ENCODE measurements at places on chromosomes 7 and 10. TPM values are rescaled to one million over a fixed set of nuclear protein-coding genes. Genes with fewer than 3 reads are reported as not detected.
A peak's percentile ranks its signal among the peaks of the same experiment; 100 is the strongest.

DNA sequence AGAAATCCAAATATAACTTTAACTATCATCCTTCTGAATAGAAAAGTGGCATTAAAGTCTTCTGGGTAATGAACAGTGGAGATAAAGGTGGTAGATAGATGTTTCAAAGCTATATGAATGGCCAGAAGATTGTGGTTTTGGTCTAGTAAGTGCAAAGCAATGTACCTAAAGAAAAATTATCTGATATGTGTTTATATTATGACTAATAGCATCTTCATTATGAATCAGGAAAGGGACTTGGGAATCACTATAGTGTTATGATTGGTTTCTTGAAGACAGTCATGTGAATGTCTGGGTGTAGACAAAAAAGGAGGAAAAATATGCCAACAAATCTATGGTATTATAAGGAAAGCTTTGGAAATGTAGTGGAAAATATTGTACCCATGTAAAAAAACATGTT lies 3.0 kb downstream of the ZNF518A start:
- no peak for DNase-seq
- no peak overlapping the region for H3K27ac ChIP-seq
- peaks cover 2% of the 10 kb centered on the region for H3K27me3 ChIP-seq
- H3K4me1 ChIP-seq, result peaks cover 32% of the 10 kb centered on the region
- peaks cover 43% of the 10 kb centered on the region for H3K36me3 ChIP-seq
- no peak overlapping the region for H3K4me3 ChIP-seq

Gene LIPN
- total RNA-seq, result not detected

- peaks cover 38% of the 10 kb centered on the region for H3K4me1 ChIP-seq
- peaks cover 3% of the 10 kb centered on the region for H3K27me3 ChIP-seq
- no peaks in the 10 kb centered on the region for H3K36me3 ChIP-seq
- peak overlapping the region; percentile 44 for H3K27ac ChIP-seq
- DNase-seq, result no peak
Measured at GRCh38 chr10:70494536-70494935, 16.0 kb downstream of the PALD1 start.

DNA sequence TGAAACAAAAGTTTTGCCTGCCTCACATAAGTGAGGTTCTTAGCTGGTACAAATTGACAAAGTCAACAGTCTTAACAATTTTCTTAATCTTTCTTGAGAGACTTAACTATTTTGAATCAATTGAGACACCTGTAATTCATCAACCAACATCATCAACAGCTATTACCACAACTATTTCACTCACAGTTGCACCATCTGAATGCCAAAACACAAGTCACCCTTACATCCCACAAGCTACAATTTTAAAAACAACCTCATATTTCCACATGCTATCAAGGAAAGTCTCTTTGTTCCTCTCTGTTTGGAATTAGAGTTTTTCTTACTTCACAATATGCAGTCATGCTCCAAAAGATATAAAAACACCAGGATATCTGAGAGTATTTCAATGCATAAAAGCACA lies 4.9 kb downstream of the SMURF1 start:
- peaks cover 29% of the 10 kb centered on the region for H3K4me1 ChIP-seq
- H3K36me3 ChIP-seq, result peaks cover 10% of the 10 kb centered on the region
- H3K4me3 ChIP-seq, result no peak overlapping the region
- DNase-seq, result no peak
- no peak overlapping the region for H3K27ac ChIP-seq

Gene RSPH10B
- not detected for total RNA-seq

- H3K27ac ChIP-seq, result no peak overlapping the region
- no peak overlapping the region for H3K4me3 ChIP-seq
- H3K4me1 ChIP-seq, result no peaks in the 10 kb centered on the region
- H3K36me3 ChIP-seq, result no peaks in the 10 kb centered on the region
Measured at GRCh38 chr10:100872034-100872791, 40.5 kb upstream of the SLF2 start.

Gene HMX2
- total RNA-seq, result not detected

DNA sequence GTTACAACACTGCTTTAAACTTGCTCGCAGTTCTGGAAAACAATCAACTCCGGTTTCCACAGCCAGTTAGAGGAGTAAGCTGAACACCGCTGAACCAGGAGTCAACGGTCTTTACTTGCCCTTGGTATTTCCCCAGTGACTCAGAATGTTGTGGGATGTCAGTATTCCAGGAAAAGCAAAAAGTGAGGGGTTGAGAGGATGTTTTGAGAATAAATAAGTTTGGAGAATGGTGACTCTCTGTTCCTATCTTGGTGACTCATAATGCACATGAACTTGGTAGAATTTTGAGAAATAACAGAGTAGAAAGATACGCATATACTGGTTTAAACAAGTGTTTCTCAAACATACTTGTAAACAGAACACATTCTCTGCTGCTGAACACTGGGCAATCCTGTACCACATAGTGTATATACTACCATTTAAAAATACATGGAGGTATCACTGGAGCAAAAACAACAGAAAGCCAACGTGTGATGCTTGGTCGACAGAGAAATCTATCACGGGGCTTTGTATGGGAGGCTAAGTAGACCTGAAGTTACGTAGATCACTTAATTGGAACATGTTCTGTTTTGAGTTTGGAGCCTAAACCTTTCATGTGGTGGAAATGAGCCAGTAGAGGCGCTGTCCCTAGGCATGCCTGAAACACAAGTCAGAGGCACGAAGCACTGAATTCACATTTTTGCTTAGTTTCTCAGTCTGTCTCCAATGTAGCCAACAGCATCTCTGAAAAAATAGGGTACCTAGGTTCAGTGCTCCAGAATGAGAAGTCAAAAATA lies 534.3 kb downstream of the PARD3 start:
- no peak overlapping the region for H3K4me3 ChIP-seq
- H3K36me3 ChIP-seq, result no peaks in the 10 kb centered on the region
- peaks cover 6% of the 10 kb centered on the region for H3K4me1 ChIP-seq
- no peak overlapping the region for H3K27ac ChIP-seq
- peaks cover under 1% of the 10 kb centered on the region for H3K27me3 ChIP-seq

GRCh38 chr7:33420311-33420940 lies 291.1 kb downstream of the BBS9 start:
- no peak for DNase-seq
- H3K27ac ChIP-seq, result no peak overlapping the region
- no peaks in the 10 kb centered on the region for H3K4me1 ChIP-seq
- H3K4me3 ChIP-seq, result no peak overlapping the region
- H3K27me3 ChIP-seq, result no peaks in the 10 kb centered on the region

GRCh38 chr7:101119876-101120275 lies 7.0 kb upstream of the SERPINE1 start:
- DNase-seq, result no peak
- peaks cover 25% of the 10 kb centered on the region for H3K4me1 ChIP-seq
- H3K36me3 ChIP-seq, result no peaks in the 10 kb centered on the region
- H3K27ac ChIP-seq, result no peak overlapping the region
- peaks cover 11% of the 10 kb centered on the region for H3K27me3 ChIP-seq

GRCh38 chr10:114911052-114911711 lies 26.8 kb upstream of the TRUB1 start:
- no peak overlapping the region for H3K4me3 ChIP-seq
- no peak for DNase-seq
- H3K4me1 ChIP-seq, result peaks cover 8% of the 10 kb centered on the region
- H3K27ac ChIP-seq, result no peak overlapping the region

Gene CC2D2B
- not detected for total RNA-seq

Gene ATP5MK
- 264 TPM for total RNA-seq

GRCh38 chr7:117134889-117135552 lies 181.7 kb downstream of the ST7 start:
- peaks cover 16% of the 10 kb centered on the region for H3K4me1 ChIP-seq
- H3K27ac ChIP-seq, result no peak overlapping the region
- H3K36me3 ChIP-seq, result peaks cover 4% of the 10 kb centered on the region
- peaks cover 2% of the 10 kb centered on the region for H3K27me3 ChIP-seq
- H3K4me3 ChIP-seq, result no peak overlapping the region

Gene SPDYE2B
- total RNA-seq, result not detected

Gene CDC14C
- total RNA-seq, result not detected

DNA sequence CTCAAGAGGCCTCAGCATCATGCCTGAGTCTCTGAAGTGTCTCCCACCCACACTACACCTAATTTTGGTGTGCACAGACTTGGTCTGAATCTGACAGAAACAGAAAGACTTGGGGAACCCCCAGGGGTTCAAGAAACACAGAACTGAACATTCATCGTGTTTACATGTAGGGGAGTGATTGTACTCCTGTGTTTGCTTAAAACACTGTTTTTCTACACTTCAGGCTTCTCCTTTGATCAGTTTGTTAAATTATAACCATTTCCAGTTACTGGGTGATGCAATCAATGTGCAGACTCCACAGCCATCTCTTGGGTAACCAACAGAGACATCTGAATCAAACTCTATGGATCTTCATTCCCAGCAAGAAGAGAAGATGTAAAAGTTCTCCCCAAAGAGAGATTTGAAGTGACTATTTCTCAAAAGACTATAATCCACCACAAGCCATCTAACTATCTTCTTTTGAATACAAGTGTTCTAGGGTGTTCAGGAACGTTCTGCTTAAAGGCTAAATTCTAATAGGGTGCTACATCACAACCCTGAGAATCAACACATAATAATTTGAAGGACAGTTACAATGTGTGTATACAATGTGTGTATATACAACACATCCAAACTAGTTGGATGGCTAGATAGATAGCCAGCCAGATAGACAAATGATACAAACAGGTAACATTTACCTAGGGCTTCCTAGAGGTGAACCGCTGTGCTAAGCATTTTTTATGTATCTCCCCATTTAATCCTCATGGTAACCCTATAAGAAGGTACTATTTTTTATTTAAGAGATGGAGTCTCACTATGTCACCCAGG lies 34.2 kb downstream of the DNAJC12 start:
- H3K4me3 ChIP-seq, result no peak overlapping the region
- no peak overlapping the region for H3K27ac ChIP-seq
- DNase-seq, result no peak
- peaks cover 4% of the 10 kb centered on the region for H3K36me3 ChIP-seq
- peaks cover 9% of the 10 kb centered on the region for H3K4me1 ChIP-seq

DNA sequence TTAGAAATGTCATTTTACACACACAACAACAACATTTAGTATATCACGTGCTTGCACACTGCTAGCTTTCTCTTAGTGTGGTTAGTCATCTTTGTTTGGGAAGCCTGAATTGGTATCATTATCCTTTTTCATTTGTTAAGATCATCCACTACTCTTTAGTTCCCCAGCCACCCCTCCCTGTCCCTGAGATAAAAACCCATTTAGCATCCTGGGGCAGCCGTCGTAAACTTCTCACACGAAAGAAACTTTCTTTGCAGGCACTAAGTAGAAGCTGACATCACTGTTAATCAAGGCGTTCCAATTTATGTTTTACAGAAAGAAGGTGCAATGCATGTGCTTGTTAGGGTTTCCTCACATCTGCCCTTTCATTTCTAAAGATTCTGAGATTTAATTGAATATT lies 475.1 kb upstream of the FZD8 start:
- H3K36me3 ChIP-seq, result no peaks in the 10 kb centered on the region
- H3K27me3 ChIP-seq, result no peaks in the 10 kb centered on the region
- H3K27ac ChIP-seq, result no peak overlapping the region
- no peaks in the 10 kb centered on the region for H3K4me1 ChIP-seq
- H3K4me3 ChIP-seq, result no peak overlapping the region

Gene CLCN1
- not detected for total RNA-seq

Gene INA
- total RNA-seq, result 0.09 TPM

DNA sequence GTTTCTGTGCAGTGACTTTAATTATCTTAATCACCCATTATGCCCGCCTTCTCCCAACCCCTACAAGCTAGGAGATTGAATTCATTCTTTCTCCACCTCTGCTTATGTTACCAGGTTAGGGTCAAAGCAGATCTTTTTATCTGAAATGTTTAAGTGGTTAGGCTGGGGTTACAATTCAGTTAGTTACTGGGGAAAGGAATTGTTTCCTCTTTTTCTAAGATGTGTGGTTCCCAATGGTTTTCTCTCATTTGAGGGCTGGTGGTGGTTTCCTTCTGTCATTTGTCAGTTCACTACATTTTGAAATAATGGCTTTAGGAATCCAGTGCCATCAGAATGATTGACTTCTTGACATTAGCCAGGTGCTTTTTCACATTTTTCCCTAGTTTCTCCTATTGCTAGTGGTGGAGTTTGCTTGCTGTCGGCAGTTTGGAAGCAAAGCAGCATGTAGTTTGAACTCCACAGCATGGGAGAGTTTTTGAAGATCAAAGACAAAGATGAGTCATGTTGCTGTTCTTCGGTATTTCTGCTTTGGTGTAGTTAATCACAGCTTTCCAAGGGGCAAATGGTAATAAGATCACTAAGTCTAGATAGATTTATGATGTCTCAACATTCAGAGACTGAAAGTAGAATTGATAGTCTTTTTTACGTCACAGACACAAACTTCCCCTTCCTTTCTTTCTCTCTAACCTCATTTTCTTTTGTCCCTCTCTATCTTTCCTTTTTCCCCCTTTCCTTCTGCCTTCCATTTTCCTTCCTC lies 168.2 kb downstream of the SND1 start:
- peaks cover 17% of the 10 kb centered on the region for H3K4me1 ChIP-seq
- DNase-seq, result no peak
- H3K27me3 ChIP-seq, result no peaks in the 10 kb centered on the region
- H3K4me3 ChIP-seq, result peak overlapping the region; percentile 3

DNA sequence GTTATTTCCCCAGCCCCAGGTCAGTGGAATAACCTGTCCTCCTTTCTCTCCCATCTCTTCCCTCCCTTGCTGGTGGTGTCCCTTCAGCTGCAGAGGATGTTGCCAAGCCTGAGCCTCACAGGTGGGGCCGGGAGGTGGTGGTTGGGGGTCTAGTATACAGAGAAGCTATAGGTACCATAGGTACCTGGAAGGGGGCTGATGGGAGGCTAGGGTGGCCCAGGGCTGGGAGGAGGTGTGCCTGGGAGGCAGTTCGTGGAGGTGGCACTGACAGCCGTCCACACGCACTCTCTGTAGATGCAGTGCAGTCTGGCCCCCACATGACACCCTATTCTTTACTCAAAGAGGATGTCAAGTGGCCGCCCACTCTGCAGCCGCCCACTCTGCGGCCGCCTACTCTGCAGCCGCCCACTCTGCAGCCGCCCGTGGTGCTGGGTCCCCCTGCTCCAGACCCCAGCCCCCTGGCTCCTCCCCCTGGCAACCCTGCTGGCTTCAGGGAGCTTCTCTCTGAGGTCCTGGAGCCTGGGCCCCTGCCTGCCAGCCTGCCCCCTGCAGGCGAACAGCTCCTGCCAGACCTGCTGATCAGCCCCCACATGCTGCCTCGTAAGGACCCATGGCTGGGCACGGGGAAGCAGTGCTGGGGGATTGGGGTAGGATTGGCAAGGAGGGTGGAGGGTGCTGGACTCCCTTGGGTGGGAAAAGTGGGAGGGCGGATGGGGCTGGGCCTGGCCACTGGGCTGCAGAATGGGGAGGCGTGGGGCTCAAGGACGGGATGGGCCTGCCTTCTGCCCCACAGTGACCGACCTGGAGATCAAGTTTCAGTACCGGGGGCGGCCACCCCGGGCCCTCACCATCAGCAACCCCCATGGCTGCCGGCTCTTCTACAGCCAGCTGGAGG lies 9.5 kb downstream of the IRF5 start:
- peaks cover 6% of the 10 kb centered on the region for H3K4me1 ChIP-seq
- no peak overlapping the region for H3K27ac ChIP-seq
- H3K4me3 ChIP-seq, result no peak overlapping the region
- no peak for DNase-seq
- no peaks in the 10 kb centered on the region for H3K36me3 ChIP-seq
- H3K27me3 ChIP-seq, result no peaks in the 10 kb centered on the region

Gene WDR37
- 34.4 TPM for total RNA-seq
